ENCODE measurements at places on chromosomes 7 and 10. TPM values are rescaled to one million over a fixed set of nuclear protein-coding genes. Genes with fewer than 3 reads are reported as not detected.

DNA sequence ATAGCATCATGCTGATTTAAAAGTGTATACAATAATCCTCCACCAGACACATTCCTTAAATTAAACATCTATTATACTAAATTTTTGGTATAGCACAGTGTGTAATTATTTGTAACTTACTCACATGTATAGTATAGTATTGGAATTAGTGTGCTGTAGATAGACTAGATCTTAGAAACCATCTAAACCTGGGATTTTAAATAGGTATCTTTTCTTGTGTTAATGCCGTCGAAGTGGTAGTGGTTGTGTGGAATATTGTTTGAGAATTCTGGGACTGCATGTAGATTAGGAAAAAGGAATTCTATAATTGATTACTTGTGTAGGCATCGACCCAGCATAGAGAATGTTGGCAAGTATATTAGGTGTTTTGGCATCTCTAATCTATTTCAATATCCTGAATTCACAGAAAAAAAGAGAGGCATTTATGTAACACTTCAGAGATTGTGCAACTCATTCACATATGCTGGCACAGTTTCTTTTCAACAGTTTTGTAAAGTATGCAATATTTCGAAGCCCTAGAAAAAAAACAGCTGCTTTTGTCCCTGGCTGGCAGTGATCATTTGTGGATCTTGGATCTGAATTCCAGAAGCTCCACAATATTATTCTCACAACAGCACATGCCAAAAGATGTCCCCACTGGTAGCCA lies 145.5 kb upstream of the AGR3 start:
- no peaks in the 10 kb centered on the region for H3K4me1 ChIP-seq
- H3K36me3 ChIP-seq: no peaks in the 10 kb centered on the region
- DNase-seq: no peak
- H3K27me3 ChIP-seq: no peaks in the 10 kb centered on the region
- H3K27ac ChIP-seq: no peak overlapping the region
- H3K4me3 ChIP-seq: no peak overlapping the region

- H3K27ac ChIP-seq: no peak overlapping the region
- H3K4me3 ChIP-seq: no peak overlapping the region
- H3K36me3 ChIP-seq: peaks cover 10% of the 10 kb centered on the region
- DNase-seq: no peak
Measured at GRCh38 chr10:5639066-5639465, 27.3 kb downstream of the ASB13 start.

DNA sequence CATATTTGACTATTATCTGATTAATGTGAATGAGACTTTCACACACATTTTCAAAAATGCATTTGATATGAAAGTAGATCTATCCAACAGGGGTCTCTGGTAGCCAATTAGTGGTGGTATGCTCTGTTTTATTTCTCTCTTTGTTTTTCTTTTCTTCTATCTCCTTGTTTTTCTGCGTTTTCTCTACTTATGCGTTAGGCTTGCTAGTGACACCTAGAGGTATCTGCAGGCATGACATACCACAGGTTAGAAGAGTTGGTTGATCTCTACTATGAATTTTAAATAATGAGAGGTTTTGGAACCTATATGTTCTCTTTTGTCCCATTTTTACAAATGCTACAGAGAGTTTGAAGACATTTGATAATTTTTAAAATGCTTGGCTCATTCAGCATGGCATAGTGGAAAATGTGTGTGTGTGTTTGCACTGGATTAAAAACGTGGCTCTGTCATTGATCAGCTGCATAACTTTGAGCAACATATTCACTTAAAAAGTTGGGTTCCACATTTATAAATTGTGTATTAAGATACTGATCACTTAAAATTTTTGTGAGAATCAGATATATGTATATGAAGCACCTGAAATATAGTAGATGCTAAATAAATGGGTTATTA lies 28.1 kb upstream of the PLXDC2 start:
- DNase-seq: peak; percentile 33
- H3K27ac ChIP-seq: no peak overlapping the region
- H3K4me1 ChIP-seq: no peaks in the 10 kb centered on the region
- no peak overlapping the region for H3K4me3 ChIP-seq
- no peaks in the 10 kb centered on the region for H3K36me3 ChIP-seq
- no peaks in the 10 kb centered on the region for H3K27me3 ChIP-seq

The PAX4 gene
- total RNA-seq: not detected

The ERVW-1 gene
- not detected for total RNA-seq

The UTF1 gene
- not detected for total RNA-seq

DNA sequence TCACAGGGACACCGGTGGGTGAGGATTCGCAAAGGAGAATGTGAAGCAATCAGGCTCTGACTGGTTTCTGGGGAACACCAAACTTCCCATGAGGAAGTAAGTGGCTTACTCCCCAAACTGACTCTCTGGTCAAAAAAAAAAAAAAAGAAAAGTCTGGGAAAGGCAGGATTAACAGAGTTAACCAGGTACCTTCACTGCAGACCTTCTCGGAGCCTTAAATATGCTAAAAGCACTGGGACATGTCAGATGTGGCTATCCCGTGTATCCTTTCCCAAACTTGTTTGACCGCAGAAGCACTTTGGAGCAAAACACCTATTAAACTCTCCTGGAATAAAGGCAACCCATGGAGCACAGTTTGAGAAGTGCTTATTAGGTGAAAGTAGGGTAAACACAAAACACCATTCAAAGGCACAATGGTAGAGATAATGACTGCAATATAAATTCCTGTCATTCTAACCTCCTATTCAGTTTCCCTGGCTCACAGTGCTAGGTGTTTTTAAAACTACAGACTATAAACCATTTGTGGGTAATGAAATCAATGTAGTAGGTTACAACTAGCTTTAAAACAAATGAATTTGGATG lies 44.1 kb upstream of the MXI1 start:
- H3K27me3 ChIP-seq: no peaks in the 10 kb centered on the region
- no peak overlapping the region for H3K27ac ChIP-seq
- no peak for DNase-seq
- no peaks in the 10 kb centered on the region for H3K36me3 ChIP-seq
- peaks cover 15% of the 10 kb centered on the region for H3K4me1 ChIP-seq

DNA sequence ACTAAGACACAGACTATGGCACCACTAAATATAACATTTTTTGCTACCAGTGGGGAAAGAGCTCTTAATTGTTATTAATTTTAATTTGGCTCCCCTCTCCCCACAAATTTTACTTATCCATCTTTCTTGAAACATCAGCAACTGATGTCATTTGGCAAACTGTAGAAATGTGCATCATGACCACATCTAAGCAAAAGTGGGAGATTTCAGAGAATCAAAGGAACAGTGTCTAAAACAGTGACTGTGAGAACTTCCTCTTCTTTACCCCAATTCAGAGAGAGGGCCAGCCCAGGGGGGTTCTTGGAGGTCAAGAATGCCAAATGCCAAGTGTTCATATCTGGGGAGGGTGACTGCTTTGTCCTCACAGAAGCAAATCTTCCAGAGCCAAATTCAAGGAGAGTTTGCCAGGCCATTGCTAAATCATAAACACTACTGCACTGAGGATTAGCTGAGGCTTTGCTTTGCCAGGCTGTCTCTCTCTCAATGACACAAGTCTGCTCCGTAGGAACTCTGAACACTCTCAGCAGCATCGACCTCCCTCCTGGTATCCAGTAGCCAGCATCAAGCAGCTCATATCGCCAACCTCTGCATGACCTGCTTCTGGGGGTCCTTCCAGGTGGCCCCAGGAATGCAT lies 65.6 kb downstream of the ITIH5 start:
- H3K4me3 ChIP-seq: no peak overlapping the region
- no peak for DNase-seq

- no peaks in the 10 kb centered on the region for H3K4me1 ChIP-seq
- DNase-seq: no peak
- H3K27ac ChIP-seq: no peak overlapping the region
- H3K27me3 ChIP-seq: no peaks in the 10 kb centered on the region
Measured at GRCh38 chr10:64115908-64116643, 594.9 kb downstream of the REEP3 start.

DNA sequence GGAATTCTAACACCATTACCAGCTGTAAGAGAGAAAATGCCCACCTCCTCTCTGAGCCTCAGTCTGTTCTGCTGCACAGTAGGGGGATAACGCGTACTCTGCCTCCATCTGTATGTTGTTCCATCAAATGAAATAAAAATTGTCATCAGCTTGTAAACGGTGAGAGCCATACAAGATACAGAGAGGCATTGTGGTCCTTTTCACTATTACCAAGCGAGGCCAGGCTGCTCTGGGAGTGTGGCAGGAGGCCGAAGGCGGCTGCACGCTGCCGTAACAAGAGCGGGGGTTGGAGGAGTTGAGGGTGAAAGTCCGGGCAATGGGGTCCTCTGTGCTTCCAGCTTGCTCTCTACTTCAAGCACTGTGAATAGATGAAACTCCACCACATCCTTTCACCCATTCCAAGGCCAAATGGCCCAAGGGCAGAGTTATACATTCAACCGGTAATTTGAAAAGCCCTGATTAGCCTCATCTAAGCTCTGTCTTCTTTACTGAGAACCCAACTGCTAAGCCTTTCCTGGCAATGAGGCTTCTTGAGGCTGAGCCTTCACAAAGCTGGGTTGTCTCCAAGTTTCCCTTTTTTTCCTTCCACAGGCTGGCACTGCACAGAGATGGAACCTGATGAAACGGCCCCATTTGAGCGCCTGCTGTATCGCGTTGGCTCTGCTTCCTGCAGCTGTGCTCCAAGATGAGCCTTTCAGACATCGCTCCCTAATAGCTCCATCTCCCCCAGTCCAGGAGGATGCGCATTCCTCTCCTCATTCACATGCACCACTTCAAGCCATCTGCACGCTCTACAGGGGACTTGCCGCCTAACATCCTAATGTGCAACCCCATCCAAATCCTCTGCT lies 47.2 kb downstream of the PYROXD2 start:
- no peak overlapping the region for H3K4me3 ChIP-seq
- H3K27me3 ChIP-seq: no peaks in the 10 kb centered on the region
- no peaks in the 10 kb centered on the region for H3K36me3 ChIP-seq
- H3K4me1 ChIP-seq: no peaks in the 10 kb centered on the region
- H3K27ac ChIP-seq: no peak overlapping the region

Data from body of pancreas (tissue), 4 donors.